ENCODE measurements at places on chromosomes 3 and 15.

DNA sequence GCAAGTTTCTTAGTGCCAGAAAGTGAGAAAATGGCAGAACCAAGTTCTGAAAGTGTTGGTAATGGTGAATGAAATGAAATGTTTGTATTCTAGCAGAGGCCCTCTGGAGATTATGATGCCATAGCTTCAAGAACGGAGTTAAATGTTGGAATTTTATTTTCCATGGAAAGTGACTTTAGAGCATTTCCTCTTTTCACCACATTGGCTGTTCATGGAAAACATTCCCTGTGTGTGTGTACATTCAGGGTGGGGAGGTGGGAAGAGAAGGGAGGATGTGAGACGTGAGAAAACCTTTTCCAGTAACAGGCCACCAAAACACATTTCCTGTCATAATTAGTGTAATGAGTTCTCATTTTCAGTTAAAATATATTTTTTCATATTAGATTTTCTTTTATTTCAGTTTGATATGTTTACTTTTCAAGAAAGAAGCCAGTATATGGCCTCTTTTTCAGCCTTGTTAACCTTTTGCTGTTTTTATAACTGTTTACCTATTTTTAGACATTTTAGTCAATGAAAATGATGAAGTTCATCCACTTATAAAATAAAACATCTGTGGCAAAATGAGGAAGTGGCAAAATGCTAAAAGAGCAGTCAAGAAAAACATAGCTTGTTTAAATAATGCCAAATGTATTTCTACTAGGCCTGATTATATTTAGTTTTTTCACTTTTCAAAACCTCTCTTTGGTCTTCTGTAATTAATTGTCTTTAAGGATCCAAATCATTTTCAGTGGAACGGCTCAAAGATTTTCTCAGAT, 21.6 kb downstream of the SAMMSON start:
- peak; percentile 17 for DNase-seq

GRCh38 chr15:66834881-66835878, 133.1 kb downstream of the SMAD6 start:
- DNase-seq = peak; percentile 93

DNA sequence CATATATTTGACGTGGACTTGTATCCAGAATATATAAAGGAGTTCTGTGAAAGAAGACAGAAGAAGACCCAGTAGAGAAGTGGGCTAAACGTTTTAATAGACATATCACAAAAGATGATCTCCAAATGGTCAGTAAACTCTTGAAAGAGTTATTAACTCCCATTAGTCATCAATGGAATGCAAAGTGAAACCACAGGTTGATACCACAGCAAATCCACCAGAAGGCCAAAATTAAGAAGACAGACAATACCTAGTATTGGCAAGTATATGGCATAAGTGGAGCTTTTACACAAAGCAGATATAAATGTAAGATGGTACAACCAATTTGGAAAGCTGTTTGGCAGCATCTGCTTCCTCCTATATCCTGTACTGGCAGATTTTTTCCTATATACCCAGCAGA, 6.0 kb downstream of the SPATA16 start:
- no peak for DNase-seq

GRCh38 chr3:42844412-42844713, 31.3 kb downstream of the CYP8B1 start:
- DNase-seq = no peak

GRCh38 chr3:100956276-100956675, 36.9 kb downstream of the ABI3BP start:
- no peak for DNase-seq

DNA sequence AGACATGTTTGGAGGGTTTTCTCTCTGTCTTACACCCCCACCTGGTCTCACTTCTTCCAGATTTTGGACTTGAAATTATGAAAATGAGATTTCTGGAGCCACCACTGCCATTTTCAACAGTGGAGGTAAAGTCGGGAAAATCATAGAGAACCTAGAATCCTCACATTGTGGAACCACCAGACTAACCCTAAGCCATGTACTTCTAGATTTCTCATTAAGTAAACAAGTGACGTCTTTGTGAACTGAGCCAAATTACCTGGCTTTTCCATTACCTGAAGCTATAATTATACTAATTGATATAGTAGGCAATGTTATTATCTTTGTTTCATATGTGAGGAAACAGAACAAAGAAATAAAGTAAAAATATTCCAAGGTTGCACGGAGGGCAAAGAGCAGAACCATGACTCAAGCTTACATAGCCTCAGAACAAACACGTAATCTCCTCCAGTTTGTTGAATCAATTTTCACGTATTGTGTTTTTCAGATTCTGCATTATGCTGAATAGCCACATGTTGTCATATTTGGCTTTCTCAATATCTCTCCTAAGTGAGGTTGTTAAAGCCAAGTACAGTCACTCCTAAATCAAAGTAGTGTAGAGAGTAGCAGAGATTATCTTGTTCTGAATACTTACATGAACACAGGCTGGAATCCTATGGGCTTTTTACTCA, 101.3 kb upstream of the CMC1 start:
- no peak for DNase-seq

DNA sequence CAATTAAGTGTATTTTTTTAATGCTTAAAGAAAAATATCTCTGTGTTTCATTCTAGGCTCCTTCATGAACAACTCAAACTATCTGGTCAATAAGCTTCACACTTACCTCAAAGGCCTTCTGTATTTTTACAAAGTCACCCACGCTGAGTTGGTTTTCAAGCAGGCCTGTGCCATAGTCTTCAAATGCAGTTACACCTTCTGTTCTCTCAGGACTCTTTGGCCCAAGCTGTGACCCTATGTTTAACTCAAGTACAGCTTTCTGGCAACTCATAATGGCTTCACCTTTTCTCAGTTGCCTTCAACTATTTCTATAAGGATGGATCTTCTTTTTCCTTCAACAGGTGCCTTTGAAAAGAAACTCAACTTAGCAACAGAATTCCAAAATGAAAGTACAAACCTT, 587 bp downstream of the WDR49 start:
- no peak for DNase-seq

DNA sequence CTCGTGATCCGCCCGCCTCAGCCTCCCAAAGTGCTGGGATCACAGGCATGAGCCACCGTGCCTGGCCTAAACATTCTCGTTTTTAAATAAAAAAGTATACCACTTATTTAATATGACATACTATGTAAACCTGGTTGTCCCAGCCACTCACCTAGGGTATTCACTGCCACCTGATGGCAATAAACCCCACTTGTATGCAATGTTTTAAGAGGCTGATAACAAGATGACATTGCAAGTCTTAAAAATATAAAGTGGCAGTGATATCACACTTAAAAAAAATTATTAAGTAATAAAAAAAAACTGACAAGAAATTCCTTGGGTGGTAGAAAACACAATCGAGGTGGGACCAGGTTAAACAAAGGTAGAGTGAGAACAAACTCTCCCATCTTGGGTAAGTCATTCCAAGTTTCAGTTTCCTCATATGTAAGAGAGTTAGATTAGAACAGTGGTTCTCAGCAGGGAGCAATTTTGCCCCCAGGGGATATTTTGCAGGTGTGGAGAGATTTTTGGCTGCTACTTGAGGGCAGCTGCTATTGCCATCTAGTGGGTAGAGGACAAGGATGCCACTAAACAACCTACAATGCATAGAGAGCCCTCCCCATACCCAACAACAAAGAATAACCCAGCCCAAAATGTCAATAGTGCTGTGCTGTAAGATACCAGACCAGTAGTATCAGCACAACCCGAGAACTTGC, 14.5 kb downstream of the ARF4 start:
- DNase-seq = no peak

DNA sequence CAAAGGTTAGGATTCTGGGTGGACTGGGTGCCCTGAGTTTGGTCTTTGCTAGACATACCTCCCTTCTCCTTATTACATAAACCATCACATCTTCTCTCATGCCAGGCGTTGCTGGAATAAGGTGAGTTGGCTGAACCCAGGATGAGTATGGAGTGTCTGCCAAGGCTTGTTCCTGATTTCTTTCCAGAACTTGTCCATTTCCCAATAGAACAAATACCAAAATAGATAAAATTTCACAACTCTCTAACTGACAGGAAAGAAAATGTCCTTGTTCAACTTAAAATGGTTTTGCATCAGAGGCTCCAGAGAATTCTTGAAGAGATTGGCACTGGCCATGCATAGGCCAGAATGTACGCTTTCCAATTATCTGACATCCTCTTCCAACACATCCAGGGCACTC, 291.9 kb downstream of the IGSF11 start:
- DNase-seq = no peak

DNA sequence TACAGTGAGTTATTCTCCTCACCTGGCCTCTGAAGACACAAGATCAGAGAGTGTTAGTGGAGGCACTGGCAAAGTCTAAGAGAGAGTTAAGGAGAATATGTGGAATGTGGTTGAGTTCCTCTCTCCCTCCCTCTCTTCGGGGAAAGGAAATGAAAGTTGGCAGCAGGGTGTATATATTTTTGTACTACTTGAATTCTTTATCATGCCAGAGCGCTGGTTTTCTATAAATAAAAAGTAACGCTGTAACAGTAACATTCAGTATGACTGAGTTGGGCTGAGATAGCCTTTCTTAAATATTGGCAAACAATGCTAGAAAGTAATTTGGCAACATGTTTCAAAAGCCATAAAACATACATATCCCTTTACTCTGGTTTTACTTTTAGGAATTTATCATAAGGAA, 77.5 kb upstream of the TNFAIP8L3 start:
- DNase-seq = no peak

DNA sequence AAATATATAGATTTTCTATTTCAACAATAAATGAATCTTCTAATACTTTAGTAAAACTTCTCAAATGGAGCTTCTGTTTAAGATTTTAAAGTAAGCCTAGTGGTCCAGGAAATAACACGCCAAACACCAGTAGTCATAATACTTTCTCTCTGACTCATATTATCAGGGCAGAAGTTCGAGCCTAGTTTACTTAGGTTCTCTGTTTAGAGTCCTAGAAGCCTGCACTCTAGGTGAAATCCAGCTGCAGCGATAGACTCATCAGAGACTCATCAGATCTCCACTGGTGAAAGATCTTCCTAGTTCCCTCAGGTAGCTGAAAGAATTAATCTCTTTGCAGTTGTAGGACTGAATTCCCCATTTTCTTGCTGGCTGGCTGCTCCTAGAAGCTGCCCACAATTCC, 552.5 kb upstream of the ROBO2 start:
- DNase-seq = no peak

DNA sequence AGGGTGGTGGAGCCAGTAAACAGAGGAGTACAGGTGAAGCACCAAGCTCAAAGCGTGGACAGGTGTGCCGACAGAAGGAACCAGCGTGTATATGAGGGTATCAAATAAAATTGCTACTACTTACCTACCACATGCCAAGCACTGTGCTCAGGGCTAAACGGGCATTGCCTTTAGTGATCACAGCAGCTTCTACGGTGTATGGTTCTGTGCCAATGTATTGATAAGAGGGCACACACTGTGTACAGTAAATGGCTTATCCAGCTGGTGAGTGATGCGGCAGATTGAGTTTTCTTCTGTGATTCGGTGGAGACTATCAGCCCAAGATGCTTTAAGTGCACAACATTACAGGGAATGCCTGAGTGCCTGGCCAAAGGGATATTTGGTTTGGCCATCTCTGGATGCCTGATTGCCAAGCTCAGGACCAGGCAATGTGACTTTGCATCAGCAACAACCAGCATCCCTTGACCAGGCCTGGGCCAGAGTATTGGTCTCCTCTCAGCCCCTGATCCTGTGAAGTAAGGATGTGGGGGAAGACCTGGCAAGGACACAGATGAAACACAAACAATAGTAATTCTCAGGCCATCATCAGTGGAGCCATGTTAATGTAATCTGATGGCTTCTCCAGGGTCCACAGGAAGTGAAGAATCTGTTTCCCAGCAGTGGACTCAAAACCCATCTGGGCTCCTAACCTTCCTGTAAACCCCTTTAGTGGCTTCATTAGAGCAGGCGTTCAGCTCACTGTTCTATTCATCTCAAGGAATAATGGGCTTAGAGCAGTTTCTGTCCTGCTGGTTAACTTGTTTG, 14.1 kb downstream of the STARD5 start:
- no peak for DNase-seq

DNA sequence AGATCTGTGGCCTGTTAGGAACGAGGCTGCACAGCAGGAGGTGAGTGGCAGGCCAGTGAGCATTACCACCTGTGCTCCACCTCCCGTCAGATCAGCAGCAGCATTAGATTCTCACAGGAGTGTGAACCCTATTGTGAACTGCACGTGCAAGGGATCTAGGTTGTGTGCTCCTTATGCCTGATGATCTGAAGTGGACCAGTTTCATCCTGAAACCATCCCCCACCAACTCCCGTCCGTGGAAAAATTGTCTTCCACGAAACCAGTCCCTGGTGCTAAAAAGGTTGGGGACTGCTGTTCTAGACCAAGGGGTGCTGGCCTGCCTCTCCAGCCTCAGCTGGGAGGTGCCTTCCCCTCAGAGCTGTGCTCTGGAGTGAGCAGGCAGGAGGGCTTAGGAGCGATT, 61.4 kb downstream of the RPLP1 start:
- no peak for DNase-seq

GRCh38 chr3:24264748-24265158, 229.9 kb downstream of the THRB start:
- DNase-seq = peak; percentile 75

DNA sequence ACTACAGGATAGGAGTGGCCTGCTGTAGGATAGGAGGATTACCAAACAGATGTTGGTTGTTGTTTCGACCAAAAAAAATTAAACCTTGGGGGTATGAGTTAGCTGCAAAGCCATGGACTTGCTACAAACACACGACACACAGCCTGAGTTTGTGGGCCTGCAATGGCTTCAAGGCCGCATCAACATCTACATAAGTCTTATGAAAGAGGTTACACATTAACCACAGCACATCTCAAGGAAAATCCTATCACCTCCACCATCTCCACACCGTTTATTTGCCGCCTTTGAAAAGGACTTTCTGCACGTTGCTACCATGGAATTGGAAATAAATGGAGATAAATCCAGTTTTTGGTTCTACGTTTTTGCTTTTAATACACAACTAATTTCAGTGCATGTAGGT, 23.0 kb downstream of the LRIG1 start:
- DNase-seq = no peak

GRCh38 chr3:70250492-70250891, 61.9 kb downstream of the MDFIC2 start:
- DNase-seq = no peak

DNA sequence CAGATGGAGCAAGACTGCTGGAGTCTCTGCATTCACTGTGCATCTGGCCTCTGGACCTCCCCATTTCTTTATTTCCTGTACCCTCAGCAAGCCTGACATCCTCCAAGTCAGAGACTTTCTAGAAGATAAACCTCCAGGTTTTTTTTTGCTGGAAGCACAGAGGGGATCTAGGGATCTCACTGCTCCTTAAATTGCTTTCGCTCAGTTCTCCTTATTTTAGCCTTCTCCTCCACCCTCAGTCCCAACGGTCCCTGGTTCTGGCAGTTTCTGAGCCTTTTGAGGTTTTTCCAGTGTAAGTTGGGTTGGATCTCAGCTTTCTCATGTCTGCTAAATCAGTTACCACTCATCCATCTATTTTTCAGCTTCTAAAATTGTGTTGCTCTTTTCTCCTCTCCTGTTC, 22.7 kb upstream of the CHD2 start:
- DNase-seq = no peak

GRCh38 chr3:18898911-18899310, 249.4 kb upstream of the KCNH8 start:
- no peak for DNase-seq

GRCh38 chr15:57495554-57496165, 96.0 kb upstream of the MYZAP start:
- DNase-seq = no peak

Data from suppressor macrophage (primary cell).